ENCODE measurements at places on chromosomes 3 and 15.
A peak's percentile ranks its signal among the peaks of the same experiment; 100 is the strongest.

GRCh38 chr15:92429378-92430068 is 35.8 kb downstream of the ST8SIA2 start:
- DNase-seq, result no peak

- DNase-seq, result peak; percentile 38
Observed at GRCh38 chr15:22262613-22263020, 182.3 kb downstream of the OR4M2 start.

DNA sequence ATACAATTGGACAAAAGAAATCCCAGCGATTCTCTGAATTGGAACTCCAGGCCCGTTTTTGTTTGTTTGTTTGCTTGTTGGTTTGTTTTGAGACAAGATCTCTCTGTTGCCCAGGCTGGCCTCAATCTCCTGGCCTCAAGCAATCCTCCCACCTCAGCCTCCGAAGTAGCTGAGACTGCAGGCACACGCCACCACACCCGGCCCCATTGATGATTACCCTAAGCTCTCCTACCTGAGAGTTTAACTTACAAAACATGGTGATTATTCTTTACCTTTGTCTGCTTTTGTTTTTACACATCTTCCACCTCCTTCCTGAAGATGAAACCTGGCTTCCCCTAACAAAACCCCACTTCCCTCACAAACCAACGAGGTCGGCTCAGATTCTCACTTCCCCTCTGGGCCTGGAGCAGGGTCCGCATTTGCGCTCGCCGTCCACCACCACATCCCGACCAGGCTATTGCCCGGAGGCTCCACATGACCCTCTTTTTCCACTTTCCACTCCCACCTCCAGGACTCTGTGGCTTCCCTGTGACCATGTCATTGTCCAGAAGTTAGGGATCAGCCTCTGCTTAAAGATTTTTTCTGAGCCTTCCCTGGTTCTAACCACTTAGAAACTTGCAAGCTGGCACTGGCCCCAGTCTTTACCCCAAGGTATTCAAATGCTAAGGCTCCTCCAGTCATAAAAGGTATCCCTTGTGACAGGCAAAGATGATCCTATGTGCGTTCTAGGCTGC is 14.8 kb downstream of the KLHL6 start:
- DNase-seq, result no peak

DNA sequence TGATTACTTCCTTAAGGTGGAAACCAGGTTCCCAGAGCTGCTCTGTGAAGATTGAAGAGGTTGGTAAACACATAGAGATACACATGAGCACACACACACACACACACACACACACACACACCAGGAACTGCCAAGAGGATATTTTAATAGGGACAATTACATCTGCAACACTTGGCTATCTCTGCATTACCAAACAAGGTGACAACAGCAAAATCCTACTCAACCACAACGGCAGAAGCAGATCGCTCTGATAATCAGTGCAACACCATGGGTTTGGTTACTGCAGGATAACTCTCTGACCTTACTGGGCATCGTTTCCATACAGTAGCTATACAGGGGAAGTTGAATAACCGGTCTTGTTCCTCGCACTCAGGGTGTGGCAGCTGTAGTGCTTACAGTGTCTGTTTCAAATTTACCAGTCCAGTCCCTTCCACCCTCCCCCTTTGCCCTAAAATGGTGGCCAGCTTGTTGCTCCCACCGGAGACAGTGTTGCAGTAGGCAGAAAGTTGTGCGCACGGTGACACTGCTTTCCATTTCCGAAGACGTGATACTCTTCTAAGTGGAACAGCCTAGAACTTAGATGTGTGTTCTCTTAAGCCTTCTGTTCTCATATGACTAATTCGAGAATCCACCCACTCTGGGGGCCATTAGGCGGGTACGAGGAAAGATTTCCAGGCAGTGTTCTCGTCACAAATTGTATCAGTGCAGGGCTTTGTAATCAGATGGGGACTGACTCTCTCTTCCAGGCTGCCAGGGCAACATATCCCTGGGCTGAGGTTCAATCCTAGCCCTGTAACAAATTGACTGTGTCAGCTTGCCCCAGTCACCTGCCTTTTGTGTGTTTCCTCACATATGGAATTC is 176.2 kb downstream of the P3H2 start:
- no peak for DNase-seq

GRCh38 chr15:27499719-27500118 is 528.7 kb downstream of the GABRG3 start:
- no peak for DNase-seq

DNA sequence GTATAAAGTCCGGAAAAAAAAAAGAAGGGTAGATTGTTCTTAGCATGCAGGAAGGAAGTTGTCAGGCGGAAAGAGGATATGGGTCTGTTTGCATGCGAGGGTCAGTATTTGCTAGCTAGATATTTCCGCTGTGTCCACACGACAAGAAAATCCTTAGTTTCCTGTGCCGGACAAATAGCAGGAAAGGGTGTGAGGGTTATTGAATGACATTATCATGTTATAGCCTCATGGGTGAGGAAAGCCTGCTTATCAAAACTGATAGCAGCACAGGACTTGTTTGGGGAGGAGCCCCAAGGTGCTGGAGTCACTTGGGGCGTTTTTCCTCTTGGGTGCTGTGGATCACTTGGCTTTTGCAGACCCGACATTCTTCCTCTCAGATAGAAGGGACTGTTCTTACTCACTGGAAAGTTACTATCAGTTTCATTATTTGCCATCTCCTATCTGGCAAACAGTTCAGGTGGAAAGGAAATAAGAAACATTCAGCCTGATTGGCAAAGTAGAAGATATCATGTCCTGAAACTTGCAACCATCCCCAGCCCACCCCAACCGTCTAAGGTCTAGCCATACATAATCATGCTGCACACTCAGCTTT is 127.2 kb upstream of the DPH6 start:
- no peak for DNase-seq

GRCh38 chr15:93362821-93363220 is 273.8 kb upstream of the RGMA start:
- DNase-seq, result no peak

DNA sequence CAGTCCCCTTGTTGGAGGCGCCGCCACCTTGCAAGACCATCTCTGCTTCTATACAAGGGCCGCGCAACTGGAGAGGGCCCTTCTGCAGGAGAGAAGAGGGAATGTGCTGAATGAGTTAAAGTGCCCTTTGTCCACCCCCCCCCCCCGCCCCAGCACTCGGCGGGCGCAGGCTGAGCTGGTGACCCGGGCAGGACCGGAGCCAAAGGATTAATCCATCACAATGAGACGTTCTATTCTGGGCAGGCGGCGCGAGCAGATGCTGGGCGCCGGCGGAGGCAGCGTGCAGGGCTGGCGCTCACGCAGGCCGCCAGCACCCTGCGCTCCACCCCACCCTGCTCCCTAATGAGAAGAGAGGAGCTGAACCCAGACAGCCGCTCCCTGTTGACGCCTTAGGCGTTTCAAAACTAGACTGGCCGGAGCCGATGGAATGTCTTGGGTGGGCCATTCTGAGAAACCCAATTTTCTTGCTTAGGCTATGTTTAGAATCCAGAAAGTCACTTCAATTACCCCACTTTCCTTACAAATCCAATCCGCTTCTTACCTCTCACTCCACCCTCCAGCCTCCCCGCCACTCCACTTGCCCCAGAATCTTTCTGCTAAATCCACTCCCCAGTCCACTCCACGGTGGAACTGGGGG is 32.9 kb downstream of the GJD2 start:
- DNase-seq, result no peak

GRCh38 chr3:64561325-64561843 is 126.4 kb downstream of the ADAMTS9 start:
- no peak for DNase-seq

GRCh38 chr3:127457094-127457475 is 133.4 kb downstream of the TPRA1 start:
- no peak for DNase-seq

- DNase-seq, result no peak
Observed at GRCh38 chr3:101857301-101857741, 8.0 kb downstream of the NFKBIZ start.

DNA sequence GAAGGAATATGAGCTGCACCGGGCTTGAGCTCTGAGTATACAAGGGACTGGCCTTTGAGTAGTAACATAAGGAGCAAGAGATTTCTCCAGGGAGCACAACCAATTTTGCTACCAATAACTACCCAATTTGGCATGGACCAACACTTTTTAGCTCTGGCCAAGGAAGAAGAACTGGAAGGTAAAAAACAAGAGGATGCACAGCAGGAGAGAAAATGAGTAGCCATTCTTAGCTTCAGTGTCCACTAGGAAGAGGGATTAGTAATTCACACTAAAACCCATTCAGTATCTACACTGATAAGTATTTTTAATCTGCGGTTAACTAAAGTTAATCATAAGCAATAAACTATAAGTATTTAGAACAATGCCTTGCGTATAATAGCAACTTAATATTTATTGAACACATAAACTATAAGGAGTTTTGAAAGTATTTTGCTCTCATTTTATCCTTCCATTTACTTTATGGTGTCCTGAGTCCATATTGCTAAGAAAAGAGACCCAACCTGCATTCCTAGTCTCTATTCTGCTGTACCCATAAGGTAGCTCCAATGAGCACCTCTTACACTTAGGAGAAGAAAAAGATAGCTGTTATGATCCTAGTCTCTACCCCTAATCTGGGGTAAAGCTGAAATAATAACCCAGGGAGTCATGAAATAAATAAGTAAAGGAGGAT is 268.9 kb downstream of the IGSF11 start:
- no peak for DNase-seq

DNA sequence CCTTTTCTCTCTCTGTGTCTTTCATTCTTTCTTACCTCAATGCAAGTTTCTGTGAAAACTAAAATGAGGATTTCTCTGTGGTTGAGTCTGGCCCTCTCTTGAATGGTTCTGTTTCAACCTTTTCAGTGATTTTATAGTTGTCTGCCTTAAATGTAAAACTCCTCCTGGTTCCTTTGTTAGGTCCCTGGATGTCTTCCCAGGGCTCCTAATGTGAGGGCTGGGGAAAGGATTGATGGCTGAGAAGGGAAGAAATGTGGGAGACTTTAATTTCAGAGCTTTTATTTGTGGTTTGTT is 90.6 kb upstream of the GRM7 start:
- DNase-seq, result no peak

DNA sequence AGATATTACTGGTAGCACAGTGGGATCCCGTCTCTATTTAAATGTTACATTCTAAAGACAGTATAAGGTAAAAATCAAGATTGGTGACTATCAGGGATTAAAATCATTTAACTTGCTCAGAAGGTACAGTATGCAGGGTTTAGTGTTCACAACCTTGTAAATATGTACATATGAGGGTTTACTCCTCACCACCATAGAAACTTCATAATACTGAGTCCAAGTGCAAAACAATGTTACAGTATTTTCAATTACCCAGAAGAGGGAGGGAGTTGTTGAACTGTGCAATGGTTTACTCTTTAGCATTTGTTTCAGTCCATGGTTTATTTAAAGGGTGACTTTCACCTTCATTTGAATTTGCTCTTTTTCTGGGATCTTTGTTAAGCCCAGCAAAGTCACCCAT is 165.1 kb downstream of the ZNF621 start:
- DNase-seq, result no peak

DNA sequence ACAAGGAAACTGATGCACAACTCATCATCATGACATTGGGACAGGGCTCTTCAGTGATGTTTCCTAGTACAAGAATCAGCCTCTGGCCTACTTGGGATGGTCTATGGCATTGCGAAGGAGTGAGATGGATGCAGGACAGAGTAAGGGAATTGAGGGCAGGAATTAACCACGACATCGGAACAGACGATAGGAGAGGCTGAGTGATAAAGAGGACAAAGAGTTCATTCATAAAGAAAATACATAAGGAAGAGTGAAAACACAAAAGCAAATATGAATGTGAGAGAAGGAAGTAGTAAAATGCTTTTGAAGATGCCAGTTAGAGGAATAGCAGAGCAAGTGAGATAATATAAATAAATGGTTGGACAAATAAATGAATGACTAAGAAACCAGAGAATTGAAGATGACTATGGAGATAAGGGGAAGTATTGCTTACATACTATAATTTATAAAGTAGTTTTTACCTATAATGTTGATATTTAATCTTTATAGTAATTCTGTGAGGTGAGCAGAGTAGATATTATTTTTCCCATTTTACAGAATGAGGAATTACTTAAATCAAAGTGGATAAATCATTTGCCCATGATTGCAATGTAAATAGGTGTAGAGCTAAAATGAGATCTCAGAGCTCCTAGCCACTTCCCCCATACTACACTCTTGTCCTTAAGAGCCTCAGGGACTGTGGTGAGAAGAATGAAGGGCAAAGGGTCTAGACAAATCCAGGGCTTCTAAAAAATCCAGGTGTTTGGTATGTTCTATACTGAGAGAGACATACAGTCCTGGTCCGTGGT is 203.3 kb downstream of the DTWD1 start:
- DNase-seq, result no peak

- no peak for DNase-seq
Observed at GRCh38 chr3:132242790-132243189, 74.4 kb upstream of the ACP3 start.

- DNase-seq, result no peak
Observed at GRCh38 chr3:63128380-63128779, 149.7 kb upstream of the SYNPR start.
